Brain pericyte (primary cell): ENCODE measurements at places on chromosomes 1 and 21.

GRCh38 chr1:209241487-209241886 is 342.0 kb upstream of the CAMK1G start:
- DNase-seq = no peak

DNA sequence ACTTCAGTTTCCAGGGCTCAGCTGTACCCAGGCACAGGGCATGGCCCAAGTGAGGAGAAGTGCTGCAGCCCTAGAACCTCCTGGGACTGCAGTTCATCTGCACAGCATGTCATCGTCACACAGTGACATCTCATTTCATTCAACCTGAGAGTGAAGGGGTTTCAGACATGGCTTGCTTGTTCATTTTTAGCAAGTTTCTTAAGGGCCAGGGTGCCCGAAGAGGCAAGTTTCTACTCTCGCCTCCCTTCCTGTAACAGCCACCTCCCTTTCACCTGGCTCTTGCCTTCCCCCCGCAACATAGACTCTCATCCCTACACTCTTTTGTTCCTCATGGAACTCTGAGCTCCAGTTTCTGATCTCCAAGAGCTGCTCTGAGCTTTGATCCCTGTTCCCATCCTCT is 108.1 kb downstream of the C1orf21 start:
- no peak for DNase-seq

DNA sequence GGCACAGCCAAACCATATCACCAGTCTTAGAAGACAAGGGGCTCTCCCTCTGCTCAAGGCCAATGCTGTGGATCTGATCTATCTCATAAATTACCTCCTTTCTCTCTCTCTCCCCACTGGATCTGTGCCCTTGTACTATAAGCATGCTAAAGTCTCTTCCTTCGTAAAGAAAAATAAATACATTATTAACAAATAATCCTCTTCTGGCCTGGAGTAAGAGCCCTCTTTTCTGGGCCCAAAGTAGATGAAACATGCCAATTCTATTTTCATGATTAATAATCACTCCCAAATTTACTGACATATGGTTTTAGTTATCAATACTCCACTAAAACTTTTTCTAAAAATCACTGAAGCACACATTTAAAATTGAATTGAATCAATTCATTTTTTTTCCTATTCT is 889.7 kb downstream of the ADGRL2 start:
- DNase-seq = no peak

DNA sequence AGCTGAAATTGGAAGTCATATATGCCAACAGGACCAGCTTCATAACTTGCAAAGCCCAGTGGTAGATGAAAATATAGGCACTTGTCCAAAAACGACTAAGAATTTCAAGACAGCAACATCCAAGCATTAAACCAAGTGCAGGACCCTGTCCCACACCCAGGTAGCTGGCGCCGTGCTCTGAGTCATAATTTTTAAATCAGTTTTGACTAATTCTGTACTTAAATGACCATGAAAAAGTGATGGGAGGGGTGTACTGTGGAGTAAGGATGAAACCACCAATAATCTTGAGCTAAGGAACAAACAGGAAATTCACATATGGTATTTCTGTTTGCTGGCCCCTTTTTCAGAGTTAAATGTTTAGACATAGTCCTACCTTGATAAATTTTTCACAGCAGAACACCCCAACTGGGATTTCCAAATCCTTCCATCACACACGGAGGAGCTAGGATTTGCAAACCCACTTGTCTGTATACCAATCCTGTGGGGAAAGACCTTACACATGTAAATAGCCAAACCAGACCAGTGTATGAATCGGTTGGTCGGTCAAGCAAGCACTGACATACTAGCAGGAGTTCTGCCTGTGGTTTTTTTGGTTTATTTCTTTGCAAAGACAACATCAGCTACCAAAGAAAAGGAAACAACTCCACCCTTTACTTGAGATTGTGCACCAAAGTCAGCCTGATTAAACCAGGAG is 235.7 kb upstream of the RAB4A start:
- no peak for DNase-seq

DNA sequence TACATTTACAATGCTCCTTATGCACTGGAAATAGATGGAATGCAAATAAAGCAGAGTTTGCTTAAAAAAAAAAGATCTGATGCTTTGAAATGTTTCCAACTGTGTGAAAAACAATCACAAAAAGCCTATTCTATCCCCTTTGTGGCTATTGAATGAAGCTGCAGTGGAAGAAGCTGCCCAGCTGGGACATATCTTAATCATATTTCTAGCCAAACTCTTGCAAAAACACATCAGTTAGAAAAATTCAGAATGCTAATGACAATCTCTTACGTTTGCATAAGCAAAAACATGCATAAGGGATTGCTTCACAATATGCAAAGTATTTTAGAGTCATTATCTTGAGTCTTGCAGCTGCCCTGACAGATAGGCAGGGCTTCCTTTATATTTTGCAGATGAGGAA is 526.4 kb upstream of the USP24 start:
- DNase-seq = no peak

GRCh38 chr1:244868484-244869363 is 4.4 kb upstream of the HNRNPU start:
- DNase-seq = no peak
